ENCODE measurements at places on chromosomes 16 and 17.
A peak's percentile ranks its signal among the peaks of the same experiment; 100 is the strongest.

DNA sequence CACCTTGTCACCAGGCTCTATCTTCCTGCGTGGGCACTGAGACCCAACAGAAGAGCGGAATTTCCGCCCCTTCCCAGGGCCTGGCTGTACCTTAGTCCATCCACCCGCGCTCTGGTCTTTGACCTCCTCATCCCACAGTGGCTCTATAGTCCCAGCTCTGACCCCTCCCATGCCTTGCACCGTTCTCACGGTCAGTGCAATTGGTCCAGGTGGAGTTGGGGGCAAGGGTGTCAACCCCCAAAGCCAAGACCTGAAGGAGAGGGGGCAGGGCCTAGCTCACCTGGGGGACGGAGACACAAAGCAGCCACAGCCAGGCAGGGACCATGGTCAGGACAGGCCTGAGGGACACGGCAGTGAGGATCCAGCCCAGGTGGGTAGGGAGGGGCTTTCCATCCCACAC lies 944 bp downstream of the CDH16 start:
- DNase-seq: no peak

DNA sequence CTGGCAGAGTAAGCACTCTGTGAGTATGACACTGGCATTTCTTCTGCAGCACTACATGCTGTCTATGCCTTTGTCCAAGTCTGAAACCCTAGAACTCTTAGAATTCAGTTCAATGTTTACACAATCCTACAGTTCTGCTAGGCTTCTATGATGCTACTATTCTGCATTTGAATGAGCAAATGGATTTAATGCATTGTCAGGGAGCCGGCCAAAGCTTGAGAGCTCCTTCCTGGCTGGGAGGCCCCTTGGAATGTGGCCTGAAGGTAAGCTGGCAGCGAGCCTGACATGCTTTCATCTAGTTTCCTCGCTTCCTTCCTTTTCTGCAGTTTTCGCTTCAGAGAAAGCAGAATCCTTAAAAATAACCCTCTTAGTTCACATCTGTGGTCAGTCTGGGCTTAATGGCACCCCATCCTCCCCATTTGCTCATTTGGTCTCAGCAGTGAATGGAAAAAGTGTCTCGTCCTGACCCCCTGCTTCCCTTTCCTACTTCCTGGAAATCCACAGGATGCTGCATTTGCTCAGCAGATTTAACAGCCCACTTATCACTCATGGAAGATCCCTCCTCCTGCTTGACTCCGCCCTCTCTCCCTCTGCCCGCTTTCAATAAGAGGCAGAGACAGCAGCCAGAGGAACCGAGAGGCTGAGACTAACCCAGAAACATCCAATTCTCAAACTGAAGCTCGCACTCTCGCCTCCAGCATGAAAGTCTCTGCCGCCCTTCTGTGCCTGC lies at the start of gene CCL2:
Gene CCL2 (plus strand): TSS at position 635 of the 730 bp plus-strand sequence. CDS start 65 bp downstream, at position 700.
- DNase-seq: peak; percentile 73

GRCh38 chr16:3992297-3993051 lies 112.0 kb upstream of the CREBBP start:
- no peak for DNase-seq

DNA sequence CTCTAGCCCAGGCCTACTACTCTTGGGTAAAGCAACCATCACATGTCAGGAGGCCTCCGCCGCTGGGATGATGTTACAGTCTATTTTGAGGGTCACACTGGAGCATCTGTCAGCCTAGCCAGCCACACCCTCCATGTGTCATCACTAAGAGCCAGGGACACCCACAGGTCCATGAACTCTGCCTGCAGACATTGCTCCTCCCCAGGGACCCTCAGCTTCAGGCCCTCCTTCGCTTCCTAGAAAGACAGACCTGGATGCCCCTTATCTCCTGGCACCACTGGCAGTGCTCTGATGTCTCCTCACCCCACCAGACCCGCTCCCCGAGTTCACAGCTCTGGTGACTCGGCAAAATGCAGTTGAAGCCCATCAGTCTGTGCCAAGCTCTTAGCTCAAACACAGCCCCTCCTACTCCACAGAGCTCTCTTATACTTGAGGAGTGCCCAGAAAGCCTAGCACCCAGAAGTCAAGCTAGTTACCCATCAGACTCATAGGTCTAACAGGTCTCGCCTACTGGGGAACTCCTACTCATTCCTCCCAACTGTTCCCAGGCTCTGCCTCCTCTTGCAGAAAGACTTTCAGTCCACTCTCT lies 5.9 kb downstream of the RANBP10 start:
- DNase-seq: peak; percentile 58

DNA sequence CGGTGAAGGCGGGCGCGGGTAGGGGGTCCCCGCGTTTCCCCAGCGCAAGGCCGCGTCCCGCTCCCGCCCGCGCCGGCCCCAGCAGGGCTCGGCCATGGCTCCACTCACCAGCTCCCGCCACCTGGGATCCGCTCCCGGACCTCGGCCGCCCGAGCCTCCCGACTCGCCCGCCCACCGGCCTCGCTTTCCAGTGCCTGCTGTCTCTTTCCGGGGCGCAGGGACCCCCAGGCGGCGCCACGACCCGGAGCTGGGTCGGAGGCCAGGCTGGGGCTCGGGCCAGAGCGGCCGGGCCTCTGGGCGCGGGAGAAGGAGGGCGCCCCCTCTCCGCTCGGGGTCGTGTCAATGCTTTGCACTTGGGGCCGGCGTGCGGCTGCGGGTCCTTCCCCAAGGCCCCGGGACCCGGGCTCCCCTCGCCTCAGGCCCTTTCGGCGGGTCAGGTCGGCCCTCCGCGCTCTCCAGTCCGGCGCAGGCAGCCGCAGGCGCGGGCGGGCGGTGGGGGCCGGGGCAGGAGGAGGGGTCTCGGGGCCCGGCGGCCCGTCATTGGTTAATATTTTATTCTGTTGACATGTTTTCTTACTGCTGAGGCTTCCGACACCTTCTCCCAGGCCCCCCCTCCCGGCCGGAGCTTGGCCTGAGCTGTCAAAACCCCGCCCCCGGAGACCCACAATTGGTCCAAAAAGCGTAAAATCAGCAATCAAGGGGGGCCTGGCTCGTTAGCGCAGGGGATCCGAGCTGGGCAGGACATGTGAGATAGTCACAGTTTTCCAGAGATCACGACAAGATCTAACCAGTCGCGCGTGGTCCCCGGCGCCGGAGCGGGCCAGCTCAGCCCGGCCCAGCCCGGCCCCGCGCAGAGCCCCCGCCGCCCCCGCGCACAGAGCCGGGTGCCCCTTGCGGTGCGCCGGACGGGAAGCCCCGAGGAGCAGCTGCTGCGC lies at the start of gene TBX2:
Gene TBX2 (plus strand): TSS at position 713 of the 935 bp plus-strand sequence. CDS start 334 bp downstream, outside the sequence.
- DNase-seq: peak; percentile 77

GRCh38 chr16:31869511-31870201 lies 4.0 kb upstream of the ZNF267 start:
- peak; percentile 71 for DNase-seq

DNA sequence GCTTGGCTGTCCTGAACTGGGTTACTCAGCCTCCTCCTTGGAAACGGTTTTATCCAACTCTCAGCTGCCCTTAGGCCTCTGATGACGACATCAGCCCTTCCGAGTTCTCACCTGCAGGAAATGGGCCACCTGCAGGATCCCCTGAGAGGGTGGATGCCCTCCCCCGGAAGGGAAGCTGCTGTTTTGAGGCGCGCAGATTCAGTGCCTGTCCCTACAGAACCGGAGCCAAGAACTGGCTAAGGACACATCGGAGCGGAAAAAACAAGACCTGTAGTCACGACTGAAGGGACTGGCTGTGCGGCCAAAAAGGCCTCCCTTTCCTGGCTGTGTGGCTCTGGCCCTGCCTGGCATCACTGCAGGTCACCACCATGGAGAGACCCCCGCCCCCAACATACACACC lies 11.7 kb upstream of the C16orf95 start:
- DNase-seq: no peak

- peak; percentile 60 for DNase-seq
Observed at GRCh38 chr17:15782866-15783265, 50.8 kb downstream of the TBC1D26 start.
